Neural crest cell (in vitro differentiated cells): ENCODE measurements at places on chromosomes 3 and 15.

DNA sequence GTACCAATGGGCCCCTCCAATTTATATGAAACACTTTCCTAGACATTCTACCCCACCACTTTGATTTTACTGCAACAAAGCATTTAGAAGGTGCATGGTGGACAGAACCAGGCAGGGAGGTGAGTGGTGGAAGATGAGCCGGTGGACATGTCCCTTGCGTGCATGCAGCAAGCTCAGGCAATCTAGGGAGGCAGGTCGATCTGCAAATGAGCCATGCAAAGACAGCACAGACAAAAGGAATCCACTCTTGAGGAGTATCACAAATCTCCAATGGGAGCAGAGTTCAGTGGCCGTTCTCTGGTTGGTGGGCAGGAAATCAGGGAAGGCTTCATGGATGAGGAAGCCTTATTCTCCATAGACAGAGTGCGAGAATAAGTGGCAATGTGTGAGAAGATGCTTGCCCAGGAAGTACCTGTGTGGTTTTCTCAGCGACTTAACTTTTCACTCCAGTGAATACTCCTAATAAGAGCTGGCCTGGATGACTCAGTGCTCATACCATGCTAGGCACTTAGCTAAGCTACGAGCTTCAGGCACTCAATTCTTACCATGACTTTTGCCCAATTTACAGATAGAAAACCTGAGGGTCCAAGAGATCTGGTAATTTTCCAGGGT lies 152.5 kb downstream of the FOXP1 start:
- no peak for DNase-seq

DNA sequence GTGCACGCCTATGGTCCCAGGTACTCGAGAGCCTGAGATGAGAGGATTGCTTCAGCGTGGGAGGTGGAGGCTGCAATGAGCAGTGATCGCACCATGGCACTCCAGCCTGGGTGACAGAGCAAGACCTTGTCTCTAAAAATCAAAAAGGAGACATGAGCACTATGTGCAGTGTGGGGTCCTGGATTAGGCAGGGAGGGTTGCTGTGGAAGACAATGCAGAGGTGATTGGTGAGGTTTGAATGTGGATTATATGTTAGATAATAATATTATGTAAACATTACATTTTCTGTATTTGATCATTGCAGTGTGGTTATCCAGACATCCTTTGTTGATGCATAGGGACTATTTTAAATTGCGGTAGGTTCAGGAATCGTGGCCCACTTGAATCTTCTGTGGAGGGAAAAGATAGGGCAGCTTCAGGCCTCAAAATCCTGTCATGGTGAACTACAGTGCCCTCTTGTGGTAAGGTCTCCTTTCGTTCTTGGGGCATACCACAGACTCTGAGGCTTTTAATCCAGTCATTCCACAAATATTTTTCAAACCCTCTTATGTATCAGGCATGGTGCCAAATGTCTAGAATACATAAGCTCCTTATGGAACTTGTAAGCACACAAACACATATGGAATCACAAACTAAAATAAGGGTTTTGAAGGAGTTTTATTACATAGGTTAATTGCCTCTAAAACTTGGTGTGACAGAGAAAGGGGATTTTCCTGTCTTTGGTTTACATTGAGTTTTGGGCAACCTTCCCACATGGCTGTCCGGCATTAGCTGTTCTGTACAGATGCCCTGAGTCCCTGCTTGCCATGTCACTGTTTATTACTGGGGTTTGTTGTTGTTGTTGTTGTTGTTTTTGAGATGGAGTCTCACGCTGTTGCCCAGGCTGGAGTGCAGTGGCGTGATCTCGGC lies 37.7 kb downstream of the GPD1L start:
- DNase-seq: peak; percentile 62

GRCh38 chr3:53457068-53457467 lies 37.3 kb upstream of the CACNA1D start:
- no peak for DNase-seq

GRCh38 chr15:84721371-84721770 lies 5.4 kb upstream of the SEC11A start:
- no peak for DNase-seq

- DNase-seq: no peak
Observed at GRCh38 chr3:177982034-177982433, 554.2 kb upstream of the KCNMB2 start.

- no peak for DNase-seq
Observed at GRCh38 chr3:179513862-179514261, 48.9 kb upstream of the ACTL6A start.

DNA sequence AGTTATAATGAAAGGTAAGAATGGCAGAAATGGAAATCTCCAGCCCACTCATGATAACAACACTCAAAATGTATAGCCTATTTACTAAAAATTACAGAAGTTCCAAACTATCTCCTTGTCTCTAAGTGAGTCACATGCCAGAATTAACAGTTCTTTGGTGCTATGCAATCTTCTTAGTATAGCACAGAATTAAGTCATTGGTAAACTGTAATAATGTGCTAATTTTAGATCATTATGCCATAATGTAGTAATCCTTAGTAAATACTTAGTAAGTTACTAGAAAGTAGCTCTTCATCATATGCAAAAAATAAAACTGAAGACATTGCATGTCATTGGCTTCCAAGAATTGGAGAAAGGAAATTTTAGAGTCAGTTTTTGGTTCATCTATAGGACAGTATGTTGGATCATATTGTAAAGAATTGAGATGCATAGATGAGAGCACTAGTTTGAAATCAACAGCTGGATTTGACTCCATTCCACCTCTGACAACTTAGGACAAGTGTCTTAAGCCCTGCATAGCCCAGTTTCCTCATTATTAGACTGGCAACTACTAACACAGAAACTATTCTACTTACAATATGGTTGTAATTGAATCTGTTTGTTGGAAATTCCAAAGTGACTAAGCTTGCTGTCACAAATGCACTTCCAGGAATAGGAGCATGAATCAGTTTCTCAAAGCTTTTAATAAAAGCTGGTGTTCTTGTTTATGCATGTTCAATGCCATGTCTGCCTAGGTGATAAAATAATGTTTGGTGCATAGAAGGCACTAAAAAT lies 40.1 kb upstream of the CD47 start:
- no peak for DNase-seq

- DNase-seq: no peak
Observed at GRCh38 chr3:156769721-156770654, 56.2 kb upstream of the LEKR1 start.

DNA sequence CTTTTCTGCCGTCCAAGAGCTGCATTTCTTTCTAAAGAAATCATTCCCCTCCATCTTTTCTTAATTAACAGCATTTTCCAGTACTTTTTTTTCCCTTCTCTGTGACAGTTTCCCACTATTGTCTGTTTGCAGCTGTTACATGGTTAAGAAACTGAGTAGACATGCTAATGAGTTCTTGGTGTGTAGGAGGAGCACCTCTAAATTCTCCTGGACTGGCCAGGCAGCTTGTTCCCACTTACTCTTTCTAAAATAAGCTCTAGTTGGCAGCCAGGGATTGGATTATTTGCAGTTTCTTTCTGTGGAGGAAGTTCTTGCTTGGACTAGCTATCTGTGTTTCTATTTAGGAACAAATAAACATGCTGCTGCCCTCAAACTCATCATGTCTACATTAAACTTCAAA lies 235.1 kb upstream of the GAP43 start:
- no peak for DNase-seq

DNA sequence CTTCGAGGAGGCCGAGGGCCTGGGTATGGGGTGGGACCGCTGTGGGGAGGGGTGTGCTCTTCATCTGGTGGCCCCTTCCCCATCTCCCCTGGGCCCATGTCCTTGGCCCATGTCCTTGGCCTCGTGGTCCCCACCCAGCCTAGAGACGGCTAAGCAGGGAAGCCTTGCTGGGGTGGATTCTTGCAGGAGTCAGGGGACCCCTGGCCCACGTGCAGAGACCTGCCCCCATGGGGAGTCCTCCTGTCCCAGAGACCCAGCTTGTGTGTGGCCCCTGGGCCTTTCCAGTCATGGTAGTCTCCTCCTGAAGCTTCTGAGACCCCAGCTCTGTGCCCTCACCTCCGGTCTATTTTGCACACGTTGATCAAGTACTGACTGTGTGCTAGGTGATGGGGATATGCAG lies 97.4 kb downstream of the TBC1D2B start:
- no peak for DNase-seq

DNA sequence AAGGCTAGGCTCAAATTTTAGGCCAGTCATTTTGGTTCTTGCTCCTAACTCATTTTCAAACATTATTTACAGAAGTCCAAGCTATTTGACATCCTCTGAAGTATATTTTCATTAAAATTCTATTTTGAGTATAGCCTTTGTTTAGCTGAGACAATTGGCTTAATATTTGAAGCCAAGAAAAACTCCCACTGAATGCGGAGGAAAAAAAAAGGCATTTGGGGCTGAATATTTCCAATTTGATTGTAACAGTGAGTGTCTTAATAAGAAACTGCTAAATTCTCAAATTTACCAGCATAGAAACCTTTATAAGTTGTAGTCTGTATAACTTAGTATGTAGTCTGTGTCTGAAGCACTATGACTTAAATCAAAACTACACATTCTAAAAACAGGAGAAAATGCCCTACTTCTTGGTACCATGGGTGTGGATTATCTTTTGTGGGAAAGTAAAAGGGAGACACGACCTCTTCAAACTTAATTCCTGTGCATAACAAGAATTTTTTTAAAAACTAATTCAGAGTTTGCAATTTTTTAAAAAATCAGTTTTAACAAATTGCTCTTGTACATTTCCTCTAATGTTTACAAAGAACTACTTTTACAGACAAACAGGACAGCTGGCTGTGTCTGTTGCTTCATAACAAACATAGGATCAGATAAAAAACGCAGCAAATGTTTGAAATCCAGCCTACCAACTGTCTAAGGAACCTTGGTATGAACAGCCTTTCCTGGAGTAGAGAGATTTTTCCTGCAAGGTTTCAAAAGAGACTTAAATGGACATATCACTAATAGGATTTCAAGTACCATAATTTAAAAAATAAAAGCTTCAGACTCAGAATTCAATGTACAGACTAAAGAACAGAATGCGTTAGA lies 52.7 kb upstream of the LMOD3 start:
- no peak for DNase-seq

GRCh38 chr3:108380128-108380795 lies 83.9 kb downstream of the HHLA2 start:
- no peak for DNase-seq

DNA sequence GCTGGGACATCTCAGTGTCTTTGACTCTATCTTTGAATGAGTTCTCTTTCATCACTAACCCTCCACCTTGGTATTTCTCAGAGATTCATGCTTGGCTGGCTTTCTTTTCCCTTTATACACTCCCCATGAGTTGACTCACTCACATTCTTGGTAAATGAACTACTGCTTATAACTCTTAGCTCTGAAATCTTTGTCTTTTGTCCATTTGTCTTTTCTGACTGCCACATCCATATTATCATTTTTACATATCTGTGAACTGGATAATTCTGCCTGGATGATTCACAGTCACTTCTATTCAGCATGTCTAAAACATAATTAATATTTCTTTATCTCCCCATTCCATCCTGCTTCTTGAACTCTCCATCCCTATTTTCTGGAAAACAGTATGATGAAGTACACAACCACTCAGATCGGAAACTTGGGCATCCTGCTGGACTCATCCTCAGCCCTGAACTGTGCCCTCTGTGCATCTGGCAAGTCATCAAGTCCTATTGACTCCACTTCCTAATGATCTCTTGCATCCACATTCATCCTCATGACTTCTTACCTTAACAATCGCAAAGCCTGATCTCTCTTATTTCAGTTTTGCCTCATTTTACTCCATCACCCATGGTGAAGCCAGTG lies 66.9 kb downstream of the KCNAB1 start:
- no peak for DNase-seq

- no peak for DNase-seq
Observed at GRCh38 chr3:123469323-123469995, 20.6 kb upstream of the ADCY5 start.

DNA sequence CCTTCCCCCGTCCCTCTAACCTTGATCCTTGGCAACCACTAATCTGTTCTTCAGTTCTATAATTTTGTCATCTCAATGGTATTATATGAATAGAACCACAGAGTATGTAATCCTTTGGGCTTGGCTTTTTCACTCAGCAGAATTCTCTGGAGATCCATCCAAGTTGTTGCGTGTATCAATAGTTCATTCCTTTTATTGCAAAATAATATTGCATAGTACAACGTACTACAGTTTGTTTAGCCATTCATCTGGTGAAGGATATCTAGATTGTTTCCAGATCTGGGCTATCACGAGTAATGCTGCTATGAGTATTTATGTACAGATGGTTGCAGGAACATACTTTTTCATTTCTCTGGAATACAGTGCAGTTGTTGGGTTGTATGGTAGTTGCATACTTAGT lies 76.2 kb downstream of the PLXNA1 start:
- DNase-seq: no peak

- DNase-seq: no peak
Observed at GRCh38 chr3:73586628-73587027, 38.1 kb downstream of the PDZRN3 start.

DNA sequence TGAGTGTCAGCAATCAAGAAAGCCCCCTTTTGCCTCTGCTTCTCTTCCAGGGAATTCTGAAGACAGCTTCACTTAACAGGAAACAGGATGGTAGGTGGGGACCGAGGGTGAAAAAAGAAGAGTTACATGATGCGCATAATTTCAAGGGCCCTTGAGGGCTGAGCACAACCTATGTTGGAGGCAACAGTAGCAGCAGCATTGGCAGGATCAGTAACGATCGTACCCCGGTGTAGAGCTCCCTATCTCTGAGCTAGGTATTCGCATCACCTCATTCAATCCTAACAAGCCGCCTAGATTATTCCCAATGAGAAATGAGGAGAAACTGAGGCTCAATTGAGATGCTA lies 432 bp upstream of the RAD54L2 start:
- peak; percentile 9 for DNase-seq

- no peak for DNase-seq
Observed at GRCh38 chr3:30691249-30691880, 85.0 kb downstream of the TGFBR2 start.

GRCh38 chr3:67876261-67876660 lies 221.8 kb upstream of the SUCLG2 start:
- DNase-seq: no peak

DNA sequence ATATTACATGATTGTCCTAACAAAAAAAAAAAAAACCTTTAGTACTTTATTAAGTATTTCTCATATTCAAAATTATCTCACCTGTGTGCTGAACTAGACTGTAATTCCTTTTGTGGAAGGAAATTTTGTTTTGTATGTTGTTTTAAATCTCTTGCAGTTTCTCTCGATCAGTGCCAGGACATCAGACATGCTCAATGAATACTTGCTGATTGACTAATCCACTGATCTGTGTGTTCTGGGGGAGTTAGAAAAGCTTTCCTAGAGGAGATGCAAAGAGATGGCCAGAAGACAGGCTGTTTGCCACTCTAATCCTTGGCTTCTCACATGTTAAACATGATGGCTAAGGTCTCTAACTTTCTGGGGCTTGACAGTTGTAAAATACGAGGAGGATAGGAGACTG lies 233.3 kb upstream of the NR2E3 start:
- no peak for DNase-seq

GRCh38 chr15:88878720-88879184 lies 16.6 kb downstream of the HAPLN3 start:
- DNase-seq: peak; percentile 44
